ENCODE measurements at places on chromosomes 7 and 10.

- no peak for DNase-seq
Observed at GRCh38 chr7:130367836-130368746, 12.2 kb upstream of the CPA1 start.

GRCh38 chr10:101818872-101819633 lies 809 bp upstream of the OGA start:
- DNase-seq = no peak

GRCh38 chr7:100893910-100894721 lies 1.6 kb downstream of the ACHE start:
- DNase-seq = no peak

GRCh38 chr10:16828114-16828568 lies 10.9 kb upstream of the RSU1 start:
- DNase-seq = no peak

DNA sequence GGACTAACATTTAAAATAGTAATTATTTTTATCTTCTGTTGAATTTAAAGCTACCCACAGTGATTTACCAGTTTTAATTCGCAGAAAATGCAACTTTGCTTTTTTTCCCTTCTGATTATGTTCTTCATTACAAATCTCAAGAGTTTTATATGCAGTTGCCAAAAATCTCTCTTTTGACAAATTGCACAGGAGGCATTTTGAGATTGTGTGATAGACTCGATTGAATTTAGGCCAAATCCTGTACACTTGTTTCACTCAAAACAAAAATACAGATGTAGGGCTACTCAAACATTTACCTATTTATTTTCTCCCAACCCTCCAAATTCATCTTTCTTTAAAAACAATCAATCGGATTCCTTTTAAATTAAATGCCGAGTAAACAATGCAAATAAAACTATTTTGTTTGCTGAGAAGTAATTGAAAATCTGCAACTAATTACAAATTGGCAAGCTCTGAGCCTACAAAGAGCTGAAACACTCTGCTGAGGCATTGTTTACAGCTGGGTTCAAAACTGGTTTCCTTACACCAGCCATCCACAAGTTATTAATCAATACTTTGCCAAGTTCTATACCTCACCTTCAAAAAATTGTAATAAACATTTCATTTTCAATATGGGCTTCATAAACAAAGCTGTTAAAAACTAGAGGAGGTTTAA lies 214.9 kb upstream of the TCF7L2 start:
- no peak for DNase-seq
